ENCODE measurements at places on chromosomes 11 and 22. TPM values are rescaled to one million over a fixed set of nuclear protein-coding genes. Genes with fewer than 3 reads are reported as not detected.

DNA sequence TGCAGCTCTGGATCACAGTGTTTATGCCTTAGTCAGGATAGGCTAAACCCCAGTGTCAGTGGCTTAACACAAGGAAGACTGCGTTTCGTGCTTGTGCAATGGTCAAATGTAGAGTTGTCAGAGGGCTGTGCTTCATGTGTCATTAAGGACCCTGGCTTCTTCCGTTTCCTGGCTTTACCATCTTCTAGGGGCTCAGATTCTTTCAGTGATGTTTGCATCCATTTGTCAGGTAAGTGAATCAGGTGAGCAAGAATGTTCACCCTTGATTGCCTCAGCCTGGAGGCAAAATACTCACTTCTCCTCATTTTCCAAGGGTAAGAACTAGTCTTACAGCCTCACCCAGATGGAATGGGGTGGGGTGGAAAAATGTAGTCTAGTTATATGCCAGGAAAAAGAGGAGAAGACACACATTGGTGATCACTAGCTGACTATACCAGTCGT lies 20.5 kb upstream of the AMOTL1 start:
- DNase-seq: no peak

The MS4A6A gene
- not detected for total RNA-seq

The KCNQ1 gene
- not detected for total RNA-seq

The IRAG1 gene
- 2.7 TPM for total RNA-seq
